H1 (cell line): ENCODE measurements at places on chromosomes 16 and 17.

DNA sequence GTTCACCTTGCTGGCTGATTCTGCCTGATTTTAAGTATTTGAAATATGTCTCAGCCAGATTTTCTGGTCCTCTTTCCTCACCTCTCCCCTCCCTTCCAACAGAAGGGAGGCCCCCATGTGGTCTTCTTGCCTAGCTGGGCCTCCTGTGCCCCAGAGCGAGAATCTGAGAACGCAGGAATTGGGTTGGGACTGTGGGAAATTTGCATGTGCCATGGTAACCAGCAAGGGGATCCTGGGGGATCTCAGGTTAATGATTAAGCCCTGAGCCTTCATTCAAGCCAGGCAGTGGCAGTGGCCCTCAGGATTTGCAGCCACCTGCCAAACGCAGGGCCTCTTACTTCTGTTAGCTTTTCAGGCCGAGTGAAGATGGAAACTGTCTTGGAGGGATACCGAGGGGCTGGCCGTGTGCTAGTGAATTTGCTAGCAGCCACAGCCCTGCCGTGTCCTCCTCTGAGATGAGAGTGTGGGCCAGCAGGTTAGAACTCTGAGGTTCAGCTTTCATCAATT lies 40.2 kb downstream of the KSR1 start:
- DNase-seq, result peak; percentile 36

DNA sequence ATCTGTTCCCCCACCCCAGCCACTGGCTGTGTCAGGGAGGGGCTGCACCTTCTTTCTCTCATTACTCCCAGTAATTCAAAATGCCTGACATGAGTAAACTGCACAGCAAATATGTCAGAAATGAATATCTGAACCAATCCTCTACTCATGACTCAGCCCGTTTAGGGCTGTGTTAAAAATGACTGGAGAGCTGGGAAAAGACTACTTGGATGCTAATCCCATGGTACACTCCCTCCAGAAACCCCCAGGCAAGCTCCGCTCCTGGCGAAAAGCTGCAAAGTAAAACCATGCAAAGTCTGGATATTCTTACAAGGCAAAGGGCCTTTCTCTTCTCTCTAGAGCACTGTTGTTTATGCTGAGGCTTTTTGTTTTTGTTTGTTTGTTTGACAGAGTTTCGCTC lies 448.1 kb upstream of the DYNLRB2 start:
- DNase-seq, result no peak

GRCh38 chr17:18959071-18959844 lies 7.3 kb downstream of the SLC5A10 start:
- no peak for DNase-seq

GRCh38 chr17:13047011-13047606 lies 29.3 kb upstream of the ELAC2 start:
- DNase-seq, result no peak

GRCh38 chr17:35641032-35641431 lies 53.9 kb downstream of the AP2B1 start:
- no peak for DNase-seq
